ENCODE measurements at places on chromosomes 6 and 20.

DNA sequence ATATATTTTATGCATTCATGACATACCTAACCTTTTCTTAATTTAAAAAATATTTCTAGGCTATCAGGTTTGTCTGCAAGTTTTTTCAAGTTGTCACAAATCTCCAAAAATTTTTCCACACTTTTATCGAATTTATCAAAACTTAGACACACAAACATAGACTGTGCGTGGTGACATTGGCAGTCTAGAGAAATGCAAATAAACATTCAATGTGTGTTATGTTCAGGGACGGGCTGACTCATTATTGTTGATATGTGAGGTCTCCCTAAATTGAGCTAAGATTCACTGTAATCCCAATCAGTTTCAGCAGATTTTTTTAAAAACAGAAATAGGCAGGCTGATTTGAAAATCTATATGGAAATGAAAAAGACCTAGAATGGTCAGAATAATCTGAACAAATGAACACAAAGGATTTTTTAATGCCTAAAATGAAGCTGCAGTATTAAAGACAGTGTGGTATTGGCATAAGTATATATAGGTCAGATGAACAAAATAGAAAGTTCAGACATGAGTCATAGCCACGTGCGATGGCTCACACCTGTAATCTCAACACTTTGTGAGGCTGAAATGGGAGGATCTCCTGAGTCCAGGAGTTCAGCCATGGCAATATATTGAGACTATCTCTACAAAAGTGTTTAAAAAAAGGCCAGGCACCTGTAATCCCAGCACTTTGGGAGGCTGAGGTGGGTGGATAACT is 19.2 kb downstream of the BLTP3A start:
- DNase-seq: no peak

GRCh38 chr6:41463062-41463930 is 82.9 kb upstream of the FOXP4 start:
- peak; percentile 20 for DNase-seq

GRCh38 chr6:110355727-110356126 is 2.4 kb downstream of the METTL24 start:
- no peak for DNase-seq

DNA sequence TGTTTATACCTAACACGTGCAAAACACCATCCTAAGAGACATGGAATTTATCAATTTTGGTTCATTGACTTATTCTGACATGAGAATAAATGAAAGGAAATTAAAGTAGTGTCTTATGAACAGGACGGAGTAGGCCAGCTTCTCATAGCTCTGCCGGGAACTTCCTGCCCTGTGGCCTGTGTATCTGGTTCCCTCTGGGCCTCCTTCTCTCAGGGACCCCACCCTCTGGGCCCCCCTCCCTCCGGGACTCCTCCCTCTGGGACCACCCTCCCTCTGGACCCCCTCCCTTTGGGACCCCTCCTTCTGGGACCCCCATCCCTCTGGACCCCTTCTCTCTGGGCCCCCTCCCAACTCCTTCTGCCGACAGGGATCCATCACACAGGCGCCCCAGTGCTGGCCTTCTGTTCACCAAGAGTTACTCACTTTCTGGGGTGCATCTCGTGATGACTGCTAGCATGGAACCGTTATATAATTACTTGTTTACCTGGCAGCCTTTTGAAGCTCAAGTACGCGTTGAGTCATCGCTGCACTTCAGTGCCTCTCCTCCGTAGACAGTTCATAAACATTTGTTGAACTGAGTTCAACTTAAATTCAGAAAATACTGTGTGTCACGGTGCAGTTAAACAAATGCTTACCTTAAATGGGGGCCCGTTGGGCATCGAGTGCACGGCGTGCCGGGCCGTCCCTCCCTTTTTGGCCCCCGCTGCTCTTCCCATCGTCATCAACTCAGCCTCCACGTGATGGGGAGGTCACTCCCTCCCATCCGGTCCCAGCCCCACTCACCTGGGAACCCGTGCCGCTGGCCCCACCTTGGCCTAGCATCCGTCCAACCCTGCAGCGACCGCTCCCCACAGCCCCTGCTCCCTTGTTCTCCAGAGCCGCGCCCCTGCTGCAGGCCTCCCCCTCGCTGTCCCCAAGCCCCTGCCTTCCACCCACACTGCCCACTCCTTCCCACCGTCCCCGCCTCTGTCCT is 8.1 kb downstream of the CCR6 start:
- no peak for DNase-seq

DNA sequence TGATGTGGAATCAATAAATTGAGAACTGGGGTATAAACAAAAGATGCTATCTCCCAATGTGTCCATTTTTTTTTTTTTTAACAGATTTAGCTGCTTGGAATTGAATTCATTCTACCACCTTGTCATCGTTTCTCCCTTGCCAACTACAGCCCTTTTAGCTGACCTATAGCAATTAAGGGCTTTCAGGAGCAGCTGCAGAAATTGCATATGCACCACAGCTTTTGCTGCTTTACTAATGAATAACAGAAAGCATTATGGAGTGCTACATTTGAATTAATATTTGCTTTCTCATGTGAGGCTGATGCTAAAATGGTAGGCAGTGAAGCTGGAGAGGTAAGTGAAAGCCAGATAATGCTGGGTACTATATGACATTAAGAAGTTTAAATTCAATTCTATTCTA is 5.7 kb downstream of the SESN1 start:
- DNase-seq: no peak

- no peak for DNase-seq
These were observed 527 bp downstream of the NFKBIL1 start for GRCh38 chr6:31547727-31548543.

DNA sequence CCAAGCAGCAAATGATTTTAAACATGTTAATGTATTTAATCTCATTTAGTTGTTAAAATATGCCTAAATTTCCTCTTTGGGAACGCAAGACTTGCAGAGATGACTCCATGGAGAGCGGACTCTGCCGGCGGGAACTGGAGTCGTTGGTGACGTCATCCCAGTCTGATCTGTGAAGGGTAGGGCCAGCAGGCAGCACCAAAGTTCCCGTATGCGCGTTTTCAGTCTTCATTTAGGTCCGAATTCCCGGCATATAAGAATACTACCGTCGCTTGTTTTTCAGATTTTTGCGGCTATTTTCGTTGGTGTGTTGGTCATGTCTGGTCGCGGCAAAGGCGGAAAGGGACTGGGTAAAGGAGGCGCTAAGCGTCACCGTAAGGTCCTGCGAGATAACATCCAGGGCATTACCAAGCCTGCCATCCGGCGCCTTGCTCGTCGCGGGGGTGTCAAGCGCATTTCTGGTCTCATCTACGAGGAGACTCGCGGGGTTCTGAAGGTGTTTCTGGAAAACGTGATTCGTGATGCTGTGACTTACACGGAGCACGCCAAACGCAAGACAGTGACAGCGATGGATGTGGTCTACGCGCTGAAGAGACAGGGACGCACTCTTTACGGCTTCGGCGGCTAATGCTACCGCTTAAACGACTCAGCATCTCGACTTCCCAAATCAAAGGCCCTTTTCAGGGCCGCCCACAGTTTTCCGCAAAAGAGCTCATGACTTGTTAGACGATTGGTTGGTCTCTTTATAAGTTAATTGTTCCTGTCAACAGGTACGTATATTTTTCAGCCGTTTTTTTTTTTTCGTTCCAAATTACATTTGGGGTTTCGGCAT is 117.3 kb downstream of the HFE start:
- DNase-seq: peak; percentile 97

GRCh38 chr6:90080876-90081481 is 186.7 kb downstream of the GJA10 start:
- DNase-seq: no peak

DNA sequence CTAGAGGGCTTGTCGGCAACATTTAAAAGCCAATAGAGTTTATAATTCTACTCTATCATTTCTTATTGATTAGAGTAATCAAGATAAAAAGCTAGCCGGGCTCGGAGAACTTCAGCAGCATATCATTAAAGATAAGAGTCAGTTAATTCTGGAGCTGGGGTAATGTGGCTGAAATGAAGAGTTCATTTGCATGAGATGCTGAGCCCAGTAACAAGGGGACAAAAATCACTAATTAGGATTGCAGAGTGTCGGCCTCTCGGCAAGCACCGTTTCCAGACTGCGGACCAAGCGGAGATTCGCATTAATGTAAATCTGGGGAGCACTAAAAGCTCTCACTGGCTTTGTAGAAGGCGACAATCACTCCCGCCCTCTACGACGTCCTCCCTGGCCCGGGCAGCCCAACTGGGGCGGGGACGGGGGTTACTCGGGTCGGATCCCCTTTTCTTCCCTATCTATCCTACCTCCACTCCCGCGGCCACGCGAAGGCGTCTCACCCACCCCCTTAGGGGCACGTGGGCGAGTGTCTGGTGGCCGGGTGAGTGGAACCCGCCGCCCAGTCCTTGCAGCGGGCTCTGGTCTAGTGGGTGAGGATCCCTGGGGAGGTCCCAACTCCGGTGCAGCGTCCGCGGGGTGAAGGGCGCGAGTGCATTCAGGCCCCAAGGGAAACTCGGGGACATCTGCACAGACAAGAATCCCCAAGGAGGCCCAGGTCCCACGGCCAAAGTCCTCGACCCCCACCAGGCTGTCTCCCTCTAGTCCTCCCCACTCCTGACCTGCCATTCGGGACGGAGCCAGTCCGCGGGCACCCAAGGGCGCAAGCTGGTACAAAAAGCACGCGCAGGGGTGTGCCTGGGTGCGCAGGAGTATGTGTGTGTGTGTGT is 42.2 kb upstream of the OSTM1 start:
- no peak for DNase-seq

DNA sequence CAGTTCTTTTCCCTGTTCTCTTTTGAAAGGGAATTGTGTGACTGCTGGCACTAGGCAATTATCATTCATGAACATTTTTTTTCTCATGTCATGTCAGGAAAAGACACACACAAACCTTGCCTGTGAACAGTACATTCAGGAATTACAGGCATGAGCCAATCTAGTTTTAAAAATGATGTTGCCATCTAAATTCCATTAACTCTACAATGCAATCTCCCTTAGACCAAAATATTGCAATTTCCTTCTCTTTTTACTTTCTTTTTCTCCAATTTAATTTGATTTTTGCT is 127.5 kb upstream of the STMND1 start:
- DNase-seq: no peak

- DNase-seq: peak; percentile 28
These were observed 3.1 kb downstream of the HM13 start for GRCh38 chr20:31517373-31517772.

DNA sequence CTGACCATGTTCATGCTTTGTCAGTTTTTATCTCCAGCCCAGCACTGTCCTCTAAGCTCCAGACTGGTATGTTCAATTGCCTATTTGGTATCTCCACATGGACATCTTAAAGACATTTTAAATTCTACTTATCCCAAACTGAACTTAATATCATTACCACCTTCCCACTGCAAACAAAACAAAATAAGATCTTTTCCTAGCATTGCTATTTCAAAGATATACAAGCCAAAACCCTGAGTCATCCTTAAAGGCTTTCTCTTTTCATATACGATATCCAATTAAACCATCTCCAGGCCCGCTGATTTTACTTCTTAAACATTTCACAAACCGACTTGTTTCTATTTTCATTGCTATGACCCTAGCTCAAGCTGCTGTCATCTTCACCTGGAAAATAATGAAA is 35.1 kb upstream of the HS3ST5 start:
- no peak for DNase-seq

DNA sequence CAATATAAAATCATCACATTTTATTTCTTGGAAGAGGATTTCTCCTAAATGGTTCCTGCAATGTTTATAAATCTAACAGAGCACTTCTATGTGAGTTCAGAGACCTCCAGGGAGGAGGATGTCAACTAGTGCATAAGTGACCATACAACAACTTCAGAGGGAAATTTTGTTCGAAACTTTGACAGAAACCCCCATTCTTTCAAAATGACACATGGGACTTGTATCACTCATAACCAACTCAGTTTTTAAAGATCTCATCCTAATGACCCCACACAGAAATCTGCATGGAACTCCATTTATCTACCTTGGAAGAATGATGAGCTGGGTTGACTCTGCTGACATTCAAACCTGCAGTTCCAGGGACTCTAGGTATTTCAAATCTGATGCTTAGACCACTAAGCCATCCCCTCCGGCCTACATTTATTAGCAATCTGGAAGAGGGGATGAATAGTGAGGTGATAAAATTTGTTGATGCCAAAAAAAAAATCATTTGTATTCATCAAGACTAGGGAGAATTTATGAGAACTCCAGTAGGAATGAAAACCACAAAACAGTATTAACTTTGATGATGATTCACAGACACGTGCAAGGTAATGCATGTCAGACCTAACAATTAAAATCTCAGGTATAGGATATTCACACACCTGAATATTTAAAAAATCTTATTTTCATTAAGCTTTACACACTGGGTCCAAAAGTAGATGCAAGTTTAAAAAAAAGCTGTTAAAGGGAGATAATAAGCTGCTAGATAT is 153.0 kb downstream of the REV3L start:
- no peak for DNase-seq

DNA sequence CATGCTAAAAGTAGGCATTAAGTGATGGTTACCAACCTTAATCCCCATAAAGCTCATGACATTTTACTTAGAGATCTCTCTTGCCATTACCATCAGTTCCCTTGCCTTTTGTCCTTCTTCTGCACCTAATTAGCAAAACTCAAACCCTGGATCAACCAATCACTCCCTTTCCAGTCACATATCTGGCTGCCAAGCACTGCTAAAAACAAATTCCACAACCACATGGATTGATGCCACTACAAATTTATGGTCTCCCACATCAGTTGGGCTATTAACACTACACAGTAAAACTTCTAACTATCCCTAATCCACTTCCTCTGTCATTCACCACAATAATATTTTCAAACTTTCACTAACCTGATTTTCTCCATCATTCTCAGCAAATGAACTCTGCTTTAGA is 54.3 kb upstream of the RNF146 start:
- DNase-seq: no peak

All from AG09309 (cell line).